Naive B cell (primary cell): ENCODE measurements at places on chromosomes 11 and 22. TPM values are rescaled to one million over a fixed set of nuclear protein-coding genes. Genes with fewer than 3 reads are reported as not detected.

The BLID gene
- not detected for polyA plus RNA-seq

DNA sequence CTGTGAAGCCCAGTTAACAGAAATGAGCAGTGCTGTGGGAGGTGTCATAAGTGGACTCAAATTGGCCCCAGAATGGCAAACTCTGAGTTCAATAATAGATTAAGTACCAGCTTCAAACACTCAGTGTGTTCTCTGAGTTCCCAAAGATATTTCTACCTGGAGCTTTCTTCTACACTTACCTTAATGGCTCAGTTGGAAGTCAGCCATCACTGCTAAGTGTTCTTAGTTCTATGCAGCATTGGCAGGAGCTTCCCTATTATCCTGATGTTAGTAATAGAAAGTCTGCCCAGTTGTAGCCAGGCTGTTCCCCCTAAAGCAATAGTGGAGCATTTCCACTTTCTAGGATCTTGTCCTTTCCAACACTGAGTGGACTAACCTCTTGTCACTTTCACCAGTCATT is 9.7 kb upstream of the PIK3IP1 start:
- DNase-seq, result no peak
- no peaks in the 10 kb centered on the region for H3K27me3 ChIP-seq
- no peak overlapping the region for H3K27ac ChIP-seq
- no peaks in the 10 kb centered on the region for H3K36me3 ChIP-seq

The APOL4 gene
- 1.6 TPM for polyA plus RNA-seq

The DMC1 gene
- polyA plus RNA-seq, result not detected

GRCh38 chr11:1771700-1772099 is 8.0 kb upstream of the CTSD start:
- H3K27ac ChIP-seq, result no peak overlapping the region
- peaks cover 60% of the 10 kb centered on the region for H3K27me3 ChIP-seq
- H3K4me1 ChIP-seq, result peaks cover 6% of the 10 kb centered on the region
- H3K4me3 ChIP-seq, result no peak overlapping the region
- no peaks in the 10 kb centered on the region for H3K36me3 ChIP-seq
- DNase-seq, result no peak

GRCh38 chr22:46537225-46537945 is at the start of gene CELSR1:
Gene CELSR1, minus strand, starts transcription at chr22:46537620. Its CDS starts 450 bp downstream, at chr22:46537170.
- peak within 1 kb of the TSS; percentile 23 for H3K4me3 ChIP-seq
- no peak for DNase-seq
- H3K4me1 ChIP-seq, result no peaks in the 10 kb centered on the region

GRCh38 chr22:36452250-36452977 is 29.0 kb downstream of the TXN2 start:
- DNase-seq, result no peak
- no peaks in the 10 kb centered on the region for H3K36me3 ChIP-seq
- H3K27ac ChIP-seq, result peak overlapping the region; percentile 99
- peaks cover 72% of the 10 kb centered on the region for H3K4me1 ChIP-seq
- H3K4me3 ChIP-seq, result peak overlapping the region; percentile 84

The AQP11 gene
- 0.36 TPM for polyA plus RNA-seq
